Muscle of leg (tissue), 16 donors: ENCODE measurements at places on chromosomes 4 and X.

GRCh38 chr4:108941904-108942430 lies 179.1 kb upstream of the ETNPPL start:
- peak; percentile 46 for DNase-seq
- peaks cover 3% of the 10 kb centered on the region for H3K27me3 ChIP-seq
- peaks cover 4% of the 10 kb centered on the region for H3K4me1 ChIP-seq
- H3K4me3 ChIP-seq, result no peak overlapping the region

- H3K36me3 ChIP-seq, result no peaks in the 10 kb centered on the region
- H3K27me3 ChIP-seq, result peaks cover 20% of the 10 kb centered on the region
- peak overlapping the region; percentile 59 for H3K27ac ChIP-seq
- no peak for DNase-seq
- H3K4me1 ChIP-seq, result peaks cover 45% of the 10 kb centered on the region
These were observed 4.2 kb upstream of the RGS12 start for GRCh38 chr4:3288571-3289094.

- H3K4me3 ChIP-seq, result no peak overlapping the region
- H3K36me3 ChIP-seq, result no peaks in the 10 kb centered on the region
- no peak overlapping the region for H3K27ac ChIP-seq
- H3K27me3 ChIP-seq, result peaks cover 2% of the 10 kb centered on the region
These were observed 76.4 kb downstream of the JAKMIP1 start for GRCh38 chr4:6123976-6124375.

DNA sequence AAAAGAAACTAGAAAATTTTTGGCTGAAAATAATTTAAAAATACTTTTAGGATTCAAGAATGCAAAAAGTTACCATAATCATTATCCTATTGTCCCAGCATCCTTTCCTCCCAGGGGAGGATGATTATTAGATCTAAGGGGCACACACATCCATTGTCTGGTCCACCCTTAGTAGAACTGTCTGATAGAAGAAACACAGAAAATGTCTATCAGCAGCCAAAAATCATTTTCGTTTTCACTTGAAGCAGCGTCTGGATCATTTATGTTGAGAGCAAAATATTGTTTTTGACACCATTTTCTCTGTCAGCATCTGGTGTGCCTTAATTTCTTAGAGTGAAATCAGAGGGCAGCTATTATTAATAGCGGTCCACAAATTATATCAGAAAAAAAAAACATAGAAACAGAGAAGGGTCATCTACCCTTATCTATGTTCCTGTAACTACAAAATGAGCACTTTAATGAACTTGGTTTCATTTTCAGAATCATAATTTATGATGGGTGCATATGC lies 446.3 kb downstream of the TRAM1L1 start:
- no peak overlapping the region for H3K4me3 ChIP-seq
- no peaks in the 10 kb centered on the region for H3K27me3 ChIP-seq
- H3K27ac ChIP-seq, result no peak overlapping the region
- H3K36me3 ChIP-seq, result no peaks in the 10 kb centered on the region
- H3K4me1 ChIP-seq, result no peaks in the 10 kb centered on the region
- no peak for DNase-seq

DNA sequence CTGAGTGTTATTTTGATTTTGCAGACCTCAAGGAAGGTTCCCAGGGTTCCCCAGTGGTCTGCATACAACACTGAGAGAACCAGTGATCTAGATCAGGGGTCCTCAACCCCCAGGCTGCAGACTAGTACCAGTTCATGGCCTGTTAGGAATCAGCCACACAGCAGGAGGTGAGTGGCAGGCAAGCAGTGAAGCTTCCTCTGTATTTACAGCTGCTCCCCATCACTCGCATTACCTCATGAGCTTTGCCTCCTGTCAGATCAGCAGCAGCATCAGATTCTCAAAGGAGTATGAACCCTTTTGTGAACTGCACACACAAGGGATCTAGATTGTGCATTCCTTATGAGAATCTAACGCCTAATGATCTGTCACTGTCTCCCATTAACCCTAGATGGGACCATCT lies 28.5 kb downstream of the EDNRA start:
- no peak overlapping the region for H3K4me3 ChIP-seq
- no peaks in the 10 kb centered on the region for H3K27me3 ChIP-seq
- H3K36me3 ChIP-seq, result peaks cover 2% of the 10 kb centered on the region

DNA sequence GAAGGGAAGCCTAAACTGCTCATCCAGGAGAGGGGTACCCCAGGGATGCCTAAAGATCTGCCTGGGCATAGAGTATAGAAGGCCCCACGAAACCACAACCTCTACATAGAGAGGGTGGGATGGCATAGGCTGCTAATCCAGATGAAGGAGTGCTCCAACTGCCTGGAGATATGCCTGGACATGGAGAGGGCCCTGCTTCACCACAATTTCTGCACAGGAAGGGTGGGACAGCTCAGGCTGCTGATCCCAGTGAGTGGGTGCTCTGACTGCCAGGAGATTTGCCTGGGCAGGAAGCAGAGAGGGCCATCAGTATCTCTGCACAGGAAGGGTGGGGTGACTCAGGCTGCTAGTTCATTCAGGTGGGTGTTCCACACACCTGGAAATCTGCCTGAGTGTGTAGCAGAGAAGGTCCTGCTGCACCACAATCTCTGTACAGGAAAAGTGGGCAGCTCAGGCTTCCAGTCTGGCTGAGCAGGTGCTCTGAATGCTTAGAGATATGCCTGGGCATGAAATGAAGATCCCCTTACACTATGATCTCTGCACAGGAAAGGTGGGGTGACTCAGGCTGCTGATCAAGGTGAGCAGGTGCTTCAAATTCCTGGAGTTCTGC lies 61.1 kb downstream of the ZNF518B start:
- no peak overlapping the region for H3K27ac ChIP-seq
- no peaks in the 10 kb centered on the region for H3K27me3 ChIP-seq
- H3K4me3 ChIP-seq, result no peak overlapping the region
- H3K4me1 ChIP-seq, result no peaks in the 10 kb centered on the region
- H3K36me3 ChIP-seq, result no peaks in the 10 kb centered on the region

DNA sequence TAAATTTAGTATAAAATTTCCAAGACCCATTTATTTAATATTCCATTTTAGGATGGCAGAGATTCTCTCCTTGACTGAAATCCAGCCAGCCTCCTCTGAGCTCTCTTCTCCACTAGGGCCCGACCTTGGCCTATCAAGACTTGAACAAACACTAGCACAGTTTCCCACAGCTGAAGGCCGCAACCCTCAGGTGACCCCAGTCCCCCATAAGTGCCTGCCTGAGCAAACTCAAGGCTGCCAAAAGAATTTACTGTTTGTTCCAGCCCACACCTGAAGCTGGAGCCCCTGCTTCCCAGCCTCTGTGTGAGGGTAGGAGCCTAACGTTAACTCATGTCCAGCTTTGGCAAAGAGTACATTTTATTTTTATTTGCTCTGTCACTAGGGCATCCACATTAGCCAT lies 629.0 kb upstream of the ZFP42 start:
- DNase-seq, result no peak
- H3K4me3 ChIP-seq, result no peak overlapping the region
- no peak overlapping the region for H3K27ac ChIP-seq
- H3K36me3 ChIP-seq, result no peaks in the 10 kb centered on the region
- H3K4me1 ChIP-seq, result no peaks in the 10 kb centered on the region

- no peaks in the 10 kb centered on the region for H3K4me1 ChIP-seq
- no peak overlapping the region for H3K4me3 ChIP-seq
- no peak overlapping the region for H3K27ac ChIP-seq
- H3K27me3 ChIP-seq, result peaks cover 13% of the 10 kb centered on the region
- no peak for DNase-seq
- H3K36me3 ChIP-seq, result no peaks in the 10 kb centered on the region
These were observed 99.5 kb upstream of the FAM9B start for GRCh38 chrX:9133426-9133825.

- H3K36me3 ChIP-seq, result no peaks in the 10 kb centered on the region
- DNase-seq, result no peak
- H3K27me3 ChIP-seq, result no peaks in the 10 kb centered on the region
- H3K27ac ChIP-seq, result no peak overlapping the region
These were observed 7.8 kb downstream of the LARP1B start for GRCh38 chr4:128068918-128069317.

- no peak overlapping the region for H3K27ac ChIP-seq
- no peak for DNase-seq
- no peak overlapping the region for H3K4me3 ChIP-seq
These were observed 37.3 kb upstream of the STAG2 start for GRCh38 chrX:123924186-123924585.

- no peaks in the 10 kb centered on the region for H3K4me1 ChIP-seq
- H3K27ac ChIP-seq, result no peak overlapping the region
- no peaks in the 10 kb centered on the region for H3K27me3 ChIP-seq
- no peak overlapping the region for H3K4me3 ChIP-seq
- DNase-seq, result no peak
These were observed 427.9 kb downstream of the STIM2 start for GRCh38 chr4:27288496-27288895.

- H3K36me3 ChIP-seq, result no peaks in the 10 kb centered on the region
- no peak overlapping the region for H3K4me3 ChIP-seq
- peak; percentile 76 for DNase-seq
- H3K4me1 ChIP-seq, result no peaks in the 10 kb centered on the region
- peak overlapping the region; percentile 77 for H3K27ac ChIP-seq
These were observed 11.1 kb downstream of the GASK1B start for GRCh38 chr4:158161551-158162354.

DNA sequence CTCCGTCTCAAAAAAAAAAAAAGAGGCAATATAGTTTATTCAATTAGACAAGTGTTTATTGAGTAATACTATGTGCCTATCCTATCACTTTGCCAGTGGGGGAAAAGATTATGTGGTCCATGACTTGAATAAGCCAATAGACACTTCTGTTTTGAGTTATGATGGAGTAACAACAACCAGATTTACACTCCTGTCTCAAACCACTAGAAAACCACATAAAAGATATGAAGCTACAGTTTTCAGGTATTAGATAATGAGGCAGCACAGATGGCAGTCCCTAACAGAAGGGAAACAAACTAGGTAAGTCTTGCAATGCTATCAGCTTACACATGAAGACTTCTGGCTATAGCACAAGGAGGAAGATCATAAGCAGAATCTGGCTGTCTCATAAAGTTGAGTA lies 22.5 kb downstream of the NFXL1 start:
- no peak overlapping the region for H3K4me3 ChIP-seq
- H3K36me3 ChIP-seq, result peaks cover 18% of the 10 kb centered on the region
- no peaks in the 10 kb centered on the region for H3K27me3 ChIP-seq
- H3K4me1 ChIP-seq, result no peaks in the 10 kb centered on the region
- no peak overlapping the region for H3K27ac ChIP-seq
- DNase-seq, result no peak

DNA sequence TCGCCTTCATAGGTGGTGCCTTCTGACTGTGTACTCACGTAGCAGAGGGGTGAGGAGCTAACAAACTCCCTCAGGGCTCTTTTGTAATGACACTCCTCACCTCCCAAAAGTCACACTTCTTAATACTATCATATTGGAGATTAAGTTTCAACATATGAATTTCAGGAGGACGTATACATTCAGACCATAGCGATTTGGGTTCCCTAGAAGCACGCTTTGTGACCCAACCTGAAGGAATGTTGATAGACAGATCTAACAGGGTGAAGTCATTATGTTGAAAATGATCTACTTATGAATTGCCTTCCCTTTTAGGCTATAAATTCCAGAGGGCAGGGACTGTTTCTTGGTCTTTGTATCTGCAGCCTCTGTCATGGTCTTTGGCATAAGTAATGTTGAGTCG lies 3.2 kb upstream of the KLHL34 start:
- H3K36me3 ChIP-seq, result no peaks in the 10 kb centered on the region
- no peaks in the 10 kb centered on the region for H3K4me1 ChIP-seq

GRCh38 chr4:3420606-3420955 lies 21.2 kb upstream of the HGFAC start:
- peaks cover 16% of the 10 kb centered on the region for H3K4me1 ChIP-seq
- no peaks in the 10 kb centered on the region for H3K27me3 ChIP-seq
- no peak for DNase-seq
- peaks cover 69% of the 10 kb centered on the region for H3K36me3 ChIP-seq
- H3K27ac ChIP-seq, result no peak overlapping the region

GRCh38 chr4:114921790-114922591 lies 191.4 kb downstream of the NDST4 start:
- no peak overlapping the region for H3K27ac ChIP-seq
- peaks cover 3% of the 10 kb centered on the region for H3K4me1 ChIP-seq
- H3K4me3 ChIP-seq, result no peak overlapping the region
- no peaks in the 10 kb centered on the region for H3K27me3 ChIP-seq
- no peak for DNase-seq

DNA sequence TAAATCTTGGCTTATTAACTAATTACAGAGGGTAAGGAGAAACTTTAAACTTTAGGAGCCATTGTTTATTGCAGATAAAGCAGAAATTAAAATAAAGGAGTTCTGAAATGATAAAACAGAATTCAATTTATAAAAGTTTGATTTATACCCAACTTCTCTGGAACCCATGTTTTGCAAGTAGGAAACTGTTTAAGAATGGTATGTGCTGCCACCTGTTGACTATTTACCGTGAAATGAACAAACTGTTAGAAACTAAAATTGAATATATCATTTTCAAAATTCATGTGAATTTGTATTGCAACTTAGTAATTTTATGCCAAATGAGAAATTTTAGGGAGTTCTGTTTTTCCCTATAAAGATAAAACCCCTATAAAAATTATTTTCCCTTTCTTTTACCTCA lies 11.0 kb upstream of the TBC1D8B start:
- no peak overlapping the region for H3K27ac ChIP-seq
- H3K36me3 ChIP-seq, result no peaks in the 10 kb centered on the region
- peak; percentile 13 for DNase-seq
- H3K4me3 ChIP-seq, result no peak overlapping the region
- H3K27me3 ChIP-seq, result no peaks in the 10 kb centered on the region
- H3K4me1 ChIP-seq, result no peaks in the 10 kb centered on the region

- peak; percentile 77 for DNase-seq
- H3K27me3 ChIP-seq, result no peaks in the 10 kb centered on the region
- H3K36me3 ChIP-seq, result peaks cover 17% of the 10 kb centered on the region
- H3K27ac ChIP-seq, result no peak overlapping the region
These were observed 32.1 kb downstream of the TAPT1 start for GRCh38 chr4:16194214-16194613.

- no peak overlapping the region for H3K27ac ChIP-seq
- no peak for DNase-seq
- H3K27me3 ChIP-seq, result no peaks in the 10 kb centered on the region
- no peaks in the 10 kb centered on the region for H3K4me1 ChIP-seq
- H3K4me3 ChIP-seq, result no peak overlapping the region
These were observed 206.8 kb downstream of the SMARCA1 start for GRCh38 chrX:129316461-129316860.

DNA sequence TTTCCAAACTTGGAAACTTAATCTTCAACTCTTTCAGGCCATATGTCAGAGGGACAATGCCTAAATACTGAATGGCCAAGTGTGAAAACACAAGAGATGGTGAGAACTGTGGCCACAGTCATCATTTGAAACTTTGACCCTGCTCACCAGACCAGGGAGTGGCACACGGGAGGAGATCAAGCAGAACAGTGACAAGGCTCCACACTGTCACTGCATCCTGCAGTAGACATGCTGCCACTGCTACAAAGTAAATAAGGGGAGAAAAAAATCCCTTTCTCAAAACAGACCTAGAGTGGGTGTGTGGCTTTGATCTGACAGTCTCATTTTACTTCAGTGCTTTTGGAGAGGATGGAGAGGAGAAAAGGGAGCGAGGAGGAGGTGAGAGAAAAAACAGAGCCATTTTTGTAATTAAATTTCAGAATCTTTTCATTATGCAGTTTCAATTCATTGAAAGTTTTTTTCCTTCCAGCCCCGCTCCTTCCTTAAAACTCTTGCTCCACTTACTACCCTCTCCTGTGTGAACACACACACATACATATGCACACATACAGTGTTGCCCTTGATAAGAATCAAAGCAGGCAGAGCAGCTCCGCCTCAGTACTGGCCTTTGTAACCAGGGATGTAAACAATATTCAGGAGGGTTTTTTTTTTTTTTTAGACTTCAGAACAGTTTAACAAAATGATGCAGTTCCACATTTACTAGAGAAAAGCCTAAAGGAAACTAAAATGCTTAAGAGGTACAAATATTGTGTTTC lies 34.4 kb downstream of the NEXMIF start:
- no peak for DNase-seq
- H3K4me1 ChIP-seq, result no peaks in the 10 kb centered on the region
- H3K4me3 ChIP-seq, result no peak overlapping the region
- H3K27ac ChIP-seq, result no peak overlapping the region
- H3K36me3 ChIP-seq, result no peaks in the 10 kb centered on the region
- no peaks in the 10 kb centered on the region for H3K27me3 ChIP-seq
